NCI-H1092 (cell line): ENCODE measurements at places on chromosomes 7 and 10.

- DNase-seq: no peak
Observed at GRCh38 chr10:128191847-128192246, 65.6 kb upstream of the MKI67 start.

- DNase-seq: no peak
Observed at GRCh38 chr7:28473571-28474281, 61.4 kb downstream of the CREB5 start.

GRCh38 chr7:144738708-144739314, 97.0 kb downstream of the TPK1 start:
- no peak for DNase-seq

GRCh38 chr10:62805231-62806099, 945 bp downstream of the ADO start:
- no peak for DNase-seq

GRCh38 chr7:151517601-151518104, 2.0 kb downstream of the RHEB start:
- DNase-seq: no peak
